ENCODE measurements at places on chromosomes 3 and 15. TPM values are rescaled to one million over a fixed set of nuclear protein-coding genes. Genes with fewer than 3 reads are reported as not detected.
A peak's percentile ranks its signal among the peaks of the same experiment; 100 is the strongest.

- no peak for DNase-seq
These were observed 3.1 kb downstream of the PCYT1A start for GRCh38 chr3:196284396-196284795.

CELF6 gene
- not detected for total RNA-seq

LIPH gene
- 0.35 TPM for total RNA-seq

DNA sequence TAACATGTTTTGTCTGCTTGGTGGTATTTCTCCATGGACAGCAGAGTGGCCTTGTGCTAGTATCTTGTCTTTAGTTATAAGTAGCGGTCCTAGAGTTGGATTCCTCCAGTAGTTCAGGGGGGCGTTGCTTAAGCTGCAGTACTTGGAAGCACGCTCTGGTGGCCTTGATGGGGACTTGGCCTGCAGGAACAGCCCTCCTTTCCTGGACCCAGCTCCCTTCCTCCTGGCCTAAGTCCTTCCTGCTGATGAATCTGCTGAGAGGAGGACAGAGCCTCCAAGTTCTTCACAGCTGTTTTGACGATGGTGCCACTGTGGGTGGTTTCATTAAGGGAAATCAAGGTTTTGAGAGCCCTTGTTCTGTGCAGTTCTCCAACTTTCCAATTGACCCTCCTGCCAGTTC, 38.6 kb upstream of the SEC22A start:
- DNase-seq, result no peak

DNA sequence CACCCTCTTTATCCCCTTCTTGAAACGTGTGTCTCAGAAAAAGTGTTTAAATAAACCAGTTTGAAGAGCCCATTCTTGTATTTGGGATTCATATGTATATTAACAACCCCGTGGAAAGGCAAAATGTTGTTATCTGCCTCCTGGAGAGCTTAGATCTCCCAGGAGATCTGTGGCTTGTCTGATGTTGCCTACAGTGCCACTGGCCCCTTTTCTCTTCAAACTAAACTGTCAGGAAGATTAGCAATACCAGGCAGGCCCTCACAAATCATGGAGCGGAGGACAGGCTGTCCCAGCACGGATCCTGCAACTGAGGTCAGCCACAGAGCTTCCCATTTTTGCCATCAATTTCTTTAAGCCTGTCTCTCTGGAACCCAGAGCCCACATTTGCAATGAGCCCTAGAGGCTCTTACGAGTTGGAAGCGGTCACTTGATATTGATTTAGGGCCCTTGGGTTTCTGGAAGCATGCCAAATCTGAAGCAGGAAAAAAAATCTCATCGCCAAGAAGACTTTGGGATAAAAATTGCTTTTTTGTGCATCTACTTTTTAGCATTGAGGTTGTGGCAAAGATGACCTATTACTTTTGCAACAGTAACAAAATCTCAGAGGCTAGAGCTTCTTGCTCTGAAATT, 234.1 kb downstream of the OPA1 start:
- no peak for DNase-seq

GRCh38 chr3:133893683-133894352, 1.9 kb downstream of the RAB6B start:
- no peak for DNase-seq

SELENOK gene
- 55.3 TPM for total RNA-seq

HIGD2B gene
- total RNA-seq, result not detected

GRCh38 chr3:3180456-3180855, 965 bp upstream of the CRBN start:
- peak; percentile 16 for DNase-seq

CHRM5 gene
- 0.04 TPM for total RNA-seq

DNA sequence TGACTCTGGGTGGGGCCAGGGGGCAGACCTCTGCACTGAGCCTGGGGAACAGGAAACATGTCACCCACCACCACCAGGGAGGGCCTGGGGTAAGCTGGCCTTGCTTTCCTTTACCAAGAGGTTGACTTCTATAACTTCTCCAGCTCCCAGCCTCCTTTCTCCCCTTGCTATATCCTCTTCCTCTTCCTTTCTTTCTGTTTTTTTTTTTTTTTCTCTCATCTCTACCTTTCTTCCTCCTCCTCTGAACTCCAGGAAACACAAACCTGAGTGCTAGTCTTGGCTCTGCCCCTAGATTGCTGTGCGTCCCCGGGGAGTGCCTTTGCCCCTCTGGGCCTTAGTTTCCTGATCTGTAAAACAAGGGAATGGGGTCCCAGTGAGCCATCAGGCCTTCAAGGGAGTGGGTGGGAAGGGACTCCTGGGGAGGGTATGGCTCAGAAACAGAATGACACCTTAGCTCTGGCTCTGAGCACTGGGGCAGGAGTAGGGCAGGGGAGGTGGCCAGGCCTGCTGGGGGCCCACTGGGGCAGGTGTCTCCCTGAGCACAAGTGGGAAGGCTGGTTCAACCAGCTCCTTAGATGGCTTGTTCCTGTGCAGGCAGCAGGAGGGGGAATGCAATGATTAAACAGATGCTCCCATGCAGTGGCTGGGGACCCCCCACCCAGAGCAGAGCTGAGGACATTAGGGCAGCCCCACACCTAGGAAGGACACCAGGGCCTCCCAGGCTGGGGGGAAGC, 4.3 kb downstream of the SNX33 start:
- DNase-seq, result no peak

GRCh38 chr15:71526060-71526820, 284.1 kb upstream of the NR2E3 start:
- no peak for DNase-seq

- no peak for DNase-seq
These were observed 12.2 kb upstream of the CHSY1 start for GRCh38 chr15:101264011-101264410.

DNA sequence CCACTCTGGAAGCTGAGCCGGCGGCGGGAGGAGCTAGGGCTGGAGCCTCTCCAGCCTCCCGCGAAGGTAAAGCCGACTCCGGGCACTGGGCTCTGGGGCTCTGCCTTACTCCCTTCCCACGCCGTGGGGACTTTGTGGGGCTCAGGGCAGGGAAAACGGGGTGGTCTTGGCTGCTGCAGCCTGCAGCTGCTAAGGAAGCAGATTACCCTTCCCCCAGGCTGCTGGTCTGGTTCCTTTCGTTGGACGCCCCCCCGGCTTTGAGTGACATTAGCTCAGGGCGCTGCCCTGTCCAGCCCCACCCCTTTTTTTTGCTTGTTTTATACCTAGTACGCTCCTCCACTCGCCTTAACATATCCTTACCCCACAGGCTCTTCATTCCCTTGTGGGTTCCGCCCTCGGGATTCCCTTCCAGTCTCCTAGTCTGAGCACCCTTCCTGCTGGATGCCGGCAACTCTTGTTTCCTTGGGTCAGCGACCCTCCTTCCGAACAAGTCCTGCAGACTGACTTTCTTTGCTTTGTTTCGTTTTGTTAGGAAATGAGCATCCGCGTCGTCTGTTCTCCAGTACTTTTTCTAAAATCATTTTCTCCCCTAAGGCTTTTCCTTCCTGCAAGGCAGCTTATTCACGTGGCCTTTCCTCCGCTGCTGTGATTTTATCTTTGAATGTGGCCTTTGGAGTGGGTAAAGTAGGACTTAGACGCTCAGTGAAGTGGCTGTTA, 551 bp downstream of the DNAJC13 start:
- peak; percentile 62 for DNase-seq

GRCh38 chr3:71376911-71377310, 206.6 kb downstream of the FOXP1 start:
- no peak for DNase-seq

CACNA2D3 gene
- total RNA-seq, result not detected

DNA sequence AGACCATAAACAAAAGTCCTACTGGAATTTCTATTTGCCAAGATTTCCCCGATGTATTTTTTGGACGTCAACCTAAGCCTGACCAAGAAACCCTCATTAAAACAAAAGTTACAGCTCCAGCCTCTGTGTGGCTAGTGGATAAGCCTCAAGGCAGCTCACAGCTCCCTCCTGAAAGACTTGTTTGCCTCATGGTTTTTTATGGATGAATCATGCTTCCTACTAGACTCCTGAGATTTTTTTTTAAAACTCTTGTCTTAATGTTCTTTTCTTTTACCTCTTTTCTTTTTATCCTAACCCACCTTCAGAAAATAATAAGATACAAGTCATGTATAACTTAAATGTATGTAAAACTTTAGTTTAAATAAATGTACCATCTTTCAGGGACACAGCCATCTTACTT, 52.4 kb downstream of the SUCNR1 start:
- peak; percentile 89 for DNase-seq

DNA sequence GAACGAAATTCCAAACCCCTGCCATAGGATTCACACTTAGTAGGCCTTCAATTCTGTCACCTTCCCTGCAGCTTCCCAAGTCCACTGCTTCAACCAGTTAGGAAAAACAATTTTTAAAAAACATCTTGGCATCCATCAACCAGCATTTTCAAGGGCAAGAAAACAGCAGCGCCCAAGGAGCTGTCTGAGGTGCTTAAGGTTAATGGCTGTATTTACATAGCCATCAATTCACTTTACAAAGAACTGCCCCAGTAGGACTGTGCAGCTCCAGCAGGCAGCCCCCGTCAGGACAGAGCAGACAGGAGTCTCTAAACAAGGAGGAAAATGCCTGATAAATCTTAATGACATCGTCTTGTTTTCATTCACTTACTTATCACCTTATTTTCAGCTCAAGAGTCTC, 13.3 kb downstream of the TAFA4 start:
- DNase-seq, result peak; percentile 22

GRCh38 chr3:53375019-53375418, 27.7 kb upstream of the DCP1A start:
- DNase-seq, result peak; percentile 74

GRCh38 chr3:150261418-150261817, 146.7 kb upstream of the TSC22D2 start:
- no peak for DNase-seq

EDEM1 gene
- total RNA-seq, result 39.4 TPM

GRCh38 chr15:27889258-27889657, 209.9 kb downstream of the OCA2 start:
- DNase-seq, result peak; percentile 4

GRAMD1C gene
- 2.8 TPM for total RNA-seq

TMEM108 gene
- total RNA-seq, result not detected

DNA sequence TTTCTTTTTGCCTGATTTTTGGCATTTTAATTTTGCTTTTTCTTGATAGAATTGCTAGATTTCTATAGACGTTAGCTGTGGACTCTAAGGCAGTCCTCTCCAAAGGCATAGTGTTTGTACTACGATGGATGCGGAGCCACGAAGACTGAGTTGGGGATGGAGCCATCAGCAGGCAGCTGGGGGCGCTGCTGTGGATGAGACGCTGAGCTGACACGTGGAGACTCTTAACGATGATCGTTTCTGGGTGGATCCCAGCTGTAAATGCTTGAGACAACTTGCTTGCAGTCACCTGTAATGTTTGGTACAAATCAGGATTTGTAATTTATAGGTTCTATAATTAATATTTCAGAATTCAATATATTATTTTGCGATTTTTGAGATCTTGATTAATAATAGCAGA, 13.3 kb upstream of the PPP1R2 start:
- peak; percentile 37 for DNase-seq

- DNase-seq, result no peak
These were observed 34.5 kb downstream of the RUVBL1 start for GRCh38 chr3:128089135-128089534.

DNA sequence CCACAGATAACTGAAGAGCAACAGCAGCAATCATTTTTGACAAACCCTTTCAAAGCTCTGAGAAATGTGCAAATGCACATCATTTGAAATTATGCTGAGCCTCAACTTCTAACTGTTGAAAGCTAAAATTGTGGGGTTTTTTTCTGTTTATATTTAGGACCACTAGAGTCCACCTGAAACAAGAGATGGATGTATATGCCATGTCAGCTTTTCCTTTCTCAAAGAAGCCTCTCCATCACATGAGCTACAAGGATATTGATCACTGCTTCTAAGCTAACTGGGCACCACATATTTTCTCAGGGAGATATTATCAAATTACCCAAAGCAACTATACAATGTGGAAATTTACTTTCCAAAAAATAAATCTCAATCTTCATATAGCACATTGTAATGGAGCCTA, 498.6 kb upstream of the ZNF385D start:
- DNase-seq, result no peak

- DNase-seq, result no peak
These were observed 66.0 kb downstream of the CRTC3 start for GRCh38 chr15:90595763-90596155.

All from PC-3 (cell line).